ENCODE measurements at places on chromosomes 4 and X.

DNA sequence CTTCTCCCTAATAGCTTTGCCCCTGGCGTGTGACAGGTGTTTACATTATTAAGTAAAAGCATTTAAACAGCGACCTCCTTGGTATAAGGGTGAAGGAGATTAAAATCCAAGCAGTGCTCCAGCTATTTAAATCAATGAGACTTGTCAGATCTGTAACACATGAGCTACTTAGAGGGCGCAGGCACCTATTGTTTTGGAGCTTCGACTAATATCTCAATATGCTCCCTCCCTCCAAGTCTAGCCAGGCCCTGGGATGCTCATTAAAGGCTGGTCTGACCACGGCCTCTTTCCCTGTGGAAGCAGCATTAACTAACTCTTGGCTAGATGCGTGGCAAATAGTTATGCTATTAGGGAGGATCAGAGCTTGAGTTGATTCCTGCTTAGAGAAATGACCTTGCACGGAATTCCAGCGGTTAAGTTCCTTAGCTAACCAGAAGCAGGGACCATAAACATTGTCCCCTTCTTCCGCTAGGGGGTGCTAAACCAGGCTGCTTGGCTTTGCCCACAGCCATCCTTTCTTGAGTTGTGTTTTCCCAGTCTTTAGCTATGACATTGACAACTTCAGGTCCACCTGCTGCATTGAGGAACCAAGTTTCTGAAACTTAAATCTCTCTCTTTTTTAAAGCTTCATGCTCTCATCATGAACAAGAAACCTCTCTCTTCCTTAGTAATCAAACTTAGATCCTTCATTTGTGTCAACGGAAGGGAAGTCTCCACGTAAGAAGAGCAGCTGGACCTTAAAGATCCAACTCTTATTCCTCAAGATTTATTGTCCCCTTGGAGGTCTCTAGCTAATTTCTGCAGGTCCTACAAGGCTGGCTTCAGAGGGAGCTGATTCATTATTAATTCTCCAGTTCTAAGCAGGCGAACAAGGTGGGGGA, 80.7 kb upstream of the IGFBP7 start:
- no peak for DNase-seq

DNA sequence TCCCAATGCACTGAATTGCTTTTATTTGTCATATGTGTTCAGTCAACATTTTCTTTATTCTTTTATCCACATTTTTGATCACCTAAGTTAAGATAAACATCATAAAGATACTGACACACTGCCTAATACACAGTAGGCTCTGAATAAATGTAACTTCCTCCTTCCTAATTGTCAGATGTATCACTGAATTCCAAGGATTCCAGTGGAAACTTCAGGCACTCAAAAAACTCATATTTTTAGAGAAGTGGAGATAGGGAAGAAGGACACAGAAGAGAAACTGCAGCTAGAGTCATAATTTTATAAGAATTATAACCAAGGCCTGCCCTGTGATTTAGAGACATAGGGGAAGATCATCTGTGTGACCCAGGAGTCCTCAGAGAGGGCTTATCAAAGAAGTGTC, 753.3 kb downstream of the ADGRL3 start:
- no peak for DNase-seq

DNA sequence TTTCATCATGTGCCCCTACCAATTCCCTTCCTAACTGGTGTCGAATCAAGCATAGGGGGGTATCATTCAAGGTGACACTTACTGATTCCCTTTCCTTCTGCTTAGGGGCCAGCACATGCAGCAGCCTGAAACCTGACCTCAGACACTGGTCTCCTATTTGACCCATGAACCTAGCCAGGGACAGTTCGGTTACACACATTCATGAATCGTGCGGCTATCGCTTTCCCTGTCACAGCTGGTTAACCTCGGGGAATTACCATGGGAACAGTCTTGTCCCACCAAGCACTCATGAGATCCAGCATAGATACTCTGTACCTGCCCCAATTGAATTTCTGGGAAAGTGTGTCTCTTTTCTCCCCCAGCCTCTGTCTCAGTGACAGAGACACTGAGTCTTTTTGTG, 140.4 kb downstream of the ZNF674 start:
- DNase-seq = no peak

DNA sequence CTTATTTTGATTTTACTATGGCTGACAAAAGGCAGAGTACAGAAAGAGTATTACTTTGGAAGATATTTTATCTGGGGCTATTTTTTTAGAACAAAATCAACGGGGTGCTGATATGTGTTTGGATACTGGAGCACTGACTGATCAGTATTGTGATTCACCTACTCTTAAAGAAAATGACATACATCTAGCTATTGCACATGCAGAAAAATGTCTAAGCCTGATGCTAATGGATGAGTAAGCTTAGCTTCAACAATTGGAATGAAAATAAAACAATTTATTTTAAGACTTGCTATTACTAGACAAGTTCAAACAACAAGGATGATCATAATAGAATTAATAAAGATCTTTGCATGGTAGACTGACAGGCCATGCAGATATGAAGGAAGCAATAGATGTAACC, 262.0 kb downstream of the PPP1R2C start:
- DNase-seq = no peak

DNA sequence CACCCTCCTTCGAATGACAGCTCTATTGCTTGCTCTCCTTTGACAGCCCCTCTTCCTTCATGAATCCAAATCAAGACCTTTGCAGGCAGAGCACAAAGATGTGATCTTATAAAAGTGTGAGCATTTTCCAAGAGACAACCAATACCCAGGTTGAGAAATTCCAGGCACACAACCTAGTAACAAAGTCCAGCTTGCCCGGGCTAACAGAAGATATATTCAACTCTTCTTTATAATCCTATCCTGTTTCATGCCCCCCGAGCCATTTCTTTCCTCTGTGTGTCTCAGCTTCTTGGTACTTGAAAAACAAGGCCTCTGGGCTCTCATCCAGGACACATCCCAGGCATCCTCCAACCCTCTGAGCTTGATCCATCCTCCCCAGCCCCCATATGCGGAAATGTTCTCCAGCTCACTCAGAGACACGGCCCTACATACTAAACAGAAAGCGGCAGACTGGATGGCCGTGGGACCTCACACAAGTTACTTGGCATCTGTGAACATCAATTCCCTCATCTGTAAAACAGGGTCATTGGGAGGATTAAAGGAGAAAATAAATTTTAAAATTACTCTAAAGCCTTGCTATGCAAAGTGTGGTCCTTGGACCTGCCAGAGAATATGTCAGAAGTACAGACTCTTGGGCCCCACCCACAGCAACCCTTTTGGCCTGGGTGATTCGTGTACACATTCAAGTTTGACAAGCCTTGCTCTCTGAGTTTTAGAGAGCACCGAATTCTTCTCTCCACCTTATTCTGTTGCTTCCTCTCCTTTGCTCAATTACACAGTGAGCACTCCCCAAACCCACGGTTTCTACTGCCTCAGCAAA, 627.0 kb downstream of the BCOR start:
- DNase-seq = no peak

GRCh38 chr4:111754003-111754402, 391.3 kb upstream of the FAM241A start:
- DNase-seq = no peak

- no peak for DNase-seq
Measured at GRCh38 chr4:184790826-184791225, 34.9 kb downstream of the ACSL1 start.

- DNase-seq = no peak
Measured at GRCh38 chr4:102089850-102090621, 255.2 kb downstream of the SLC39A8 start.

DNA sequence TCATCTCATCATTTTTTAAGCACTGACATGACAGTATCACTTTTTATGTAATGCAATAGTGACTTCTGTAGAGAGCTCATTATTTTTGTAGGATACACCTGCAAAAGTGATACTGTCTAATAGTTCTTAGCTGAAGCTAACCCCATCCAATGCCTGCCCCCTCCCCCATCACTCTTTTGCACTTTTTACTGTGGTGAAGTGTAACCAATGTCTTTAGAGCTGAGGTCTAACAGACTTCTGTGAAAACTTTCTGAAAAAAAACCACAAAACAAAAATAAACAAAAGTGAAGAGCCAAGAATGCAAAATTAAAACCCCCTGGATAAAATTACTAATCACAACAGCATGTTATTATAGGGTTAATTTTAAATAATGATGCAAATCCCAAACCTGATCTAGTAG, 301.1 kb downstream of the ANK2 start:
- DNase-seq = no peak

- DNase-seq = no peak
Measured at GRCh38 chr4:4406455-4407298, 19.8 kb downstream of the NSG1 start.

GRCh38 chrX:119236623-119237561, 807 bp downstream of the PGRMC1 start:
- DNase-seq = no peak

- DNase-seq = no peak
Measured at GRCh38 chr4:84856468-84857049, 109.9 kb downstream of the WDFY3 start.

DNA sequence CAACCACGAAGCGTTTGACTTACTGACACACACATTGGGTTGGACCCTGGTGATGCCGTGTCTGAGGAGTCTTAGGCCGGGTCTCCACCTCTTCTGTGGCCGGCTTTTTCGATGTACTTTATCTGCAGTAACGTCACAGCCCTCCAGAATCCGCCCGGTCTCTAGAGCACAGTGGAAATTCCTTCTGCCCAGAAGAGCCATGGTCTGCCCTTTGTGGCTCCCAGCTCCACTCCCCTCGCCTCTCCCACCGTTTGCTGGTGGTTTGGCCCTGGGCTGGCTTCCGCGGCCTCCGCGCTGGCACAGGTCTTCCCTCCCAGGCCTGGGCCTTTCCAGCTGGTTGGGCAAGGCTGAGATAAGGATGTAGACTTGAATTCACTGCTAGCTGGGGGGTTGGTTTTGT, 4.3 kb downstream of the MAEA start:
- DNase-seq = no peak

GRCh38 chr4:100828364-100828763, 310.5 kb upstream of the EMCN start:
- DNase-seq = no peak

GRCh38 chr4:168880811-168881595, 129.1 kb downstream of the CBR4 start:
- no peak for DNase-seq

GRCh38 chr4:97577004-97577403, 566.3 kb downstream of the STPG2 start:
- DNase-seq = no peak

- DNase-seq = no peak
Measured at GRCh38 chr4:184384810-184385557, 89.4 kb downstream of the IRF2 start.

- no peak for DNase-seq
Measured at GRCh38 chr4:15965325-15965724, 2.4 kb upstream of the FGFBP2 start.

GRCh38 chrX:124726881-124727280, 380.5 kb downstream of the SH2D1A start:
- DNase-seq = no peak

DNA sequence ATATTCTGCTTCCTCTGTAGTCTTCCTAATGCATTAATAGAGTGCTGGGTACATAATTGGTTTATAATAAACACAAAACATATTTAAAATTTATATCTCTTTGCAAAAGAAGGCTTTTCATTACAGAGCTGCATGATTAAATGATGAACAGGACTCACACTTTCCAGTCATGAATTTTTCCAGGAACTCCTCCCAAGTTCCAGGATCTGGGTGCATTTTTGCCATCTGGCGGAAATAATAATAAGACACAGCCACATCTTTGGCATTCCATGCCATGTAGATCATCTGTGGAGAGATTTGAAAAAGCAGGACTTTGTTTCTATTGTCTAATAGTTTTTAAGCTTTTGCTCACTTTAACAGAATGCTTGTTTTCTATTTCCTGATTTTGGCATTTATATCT, 40.2 kb upstream of the SULT1B1 start:
- DNase-seq = no peak

DNA sequence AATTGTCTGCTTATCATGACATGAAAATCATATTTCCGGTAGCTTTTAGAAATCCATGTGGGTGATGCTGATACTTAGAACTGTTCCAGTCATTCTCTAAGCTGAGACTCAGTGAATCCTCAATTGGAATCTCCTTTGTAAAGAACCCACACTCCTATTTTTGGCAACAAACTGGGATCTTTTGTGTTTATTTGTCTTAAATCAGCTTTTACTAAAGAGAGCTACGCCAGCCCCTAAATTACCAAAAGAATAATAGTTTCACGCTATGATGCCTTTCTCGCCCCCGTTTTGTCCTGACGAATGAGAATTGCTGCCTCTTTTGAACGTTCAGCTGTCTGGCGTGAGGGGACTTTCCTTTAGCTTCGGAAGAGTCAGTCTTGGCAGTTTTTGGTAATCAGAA, 195.9 kb downstream of the SHOX start:
- no peak for DNase-seq

GRCh38 chr4:81137446-81137845, 77.6 kb downstream of the PRKG2 start:
- DNase-seq = no peak

DNA sequence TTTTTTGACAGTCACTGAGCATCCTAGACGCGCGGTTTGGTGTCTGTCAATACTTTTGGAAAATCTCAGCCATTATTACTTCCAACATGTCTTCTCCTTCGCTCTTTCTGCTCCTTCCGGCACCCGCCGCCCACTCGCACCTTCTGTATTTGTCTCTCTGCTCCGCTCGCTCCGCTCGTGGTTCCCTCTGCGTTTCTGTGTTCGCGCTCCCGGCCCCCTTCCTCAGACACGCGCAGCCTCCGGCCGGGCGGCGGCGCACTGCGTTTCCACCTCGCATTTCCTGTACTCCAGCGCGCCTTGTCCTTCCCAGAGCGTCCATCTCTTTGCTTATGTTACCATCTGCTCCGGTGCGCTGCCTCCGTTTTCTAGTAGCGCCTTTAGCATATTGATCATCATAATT, 21.1 kb downstream of the PDE6B start:
- peak; percentile 16 for DNase-seq

DNA sequence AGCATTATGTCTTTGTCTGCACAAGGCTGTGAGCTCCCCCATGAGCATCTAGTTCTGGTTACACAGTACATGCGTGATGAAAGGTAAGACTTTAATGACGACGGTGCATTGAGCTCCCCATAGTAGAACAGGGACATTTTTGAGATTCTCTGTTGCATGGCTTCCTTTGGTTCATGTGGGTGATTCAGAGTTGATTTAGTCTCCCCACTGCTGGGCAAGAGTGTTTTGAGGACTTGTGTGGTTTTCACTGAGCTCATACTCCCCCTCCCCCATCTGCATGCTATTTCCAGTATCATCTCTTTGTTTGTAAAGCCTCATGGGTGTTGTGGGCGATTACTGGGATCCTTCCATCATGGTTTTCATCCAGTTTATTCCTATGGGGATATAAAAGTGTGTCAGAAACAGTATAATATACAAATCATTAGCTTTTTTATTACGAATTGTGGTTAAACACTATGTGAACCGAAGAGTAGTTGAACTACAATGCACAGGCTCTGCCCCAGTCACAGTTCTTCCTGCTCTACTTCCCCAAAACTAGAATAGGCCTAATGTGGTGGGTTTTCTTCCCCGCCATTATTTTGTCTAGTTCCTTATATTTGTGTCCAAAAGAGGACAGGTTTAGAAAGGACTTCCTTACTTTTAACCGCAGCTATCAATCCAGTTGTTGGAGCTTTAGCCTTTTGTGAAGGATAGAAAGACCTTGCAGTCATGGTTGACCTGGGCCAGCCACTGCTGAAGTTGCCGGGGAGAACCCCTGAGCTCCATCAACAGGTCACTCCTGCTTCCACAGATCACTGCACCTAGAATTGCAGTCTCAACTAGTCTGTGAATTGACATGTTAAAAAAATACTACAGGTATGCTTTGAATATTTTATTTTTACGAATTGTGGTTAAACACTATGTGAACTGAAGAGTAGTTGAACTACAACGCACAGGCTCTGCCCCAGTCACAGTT, 30.4 kb downstream of the KIT start:
- no peak for DNase-seq

- no peak for DNase-seq
Measured at GRCh38 chrX:112738347-112739033, 58.8 kb upstream of the LHFPL1 start.

Data from stimulated activated CD4-positive, alpha-beta T cell treated with anti-CD3 and anti-CD28 coated beads, TNF-alpha, amount 100 ng/mL, for 24 hours (primary cell).